ENCODE measurements at places on chromosomes 3 and 15.

GRCh38 chr3:197828-198491 lies 1.4 kb downstream of the CHL1 start:
- peak; percentile 53 for DNase-seq

GRCh38 chr3:67976663-67977062 lies 322.3 kb upstream of the SUCLG2 start:
- no peak for DNase-seq

GRCh38 chr3:42129014-42129953 lies 38.1 kb downstream of the TRAK1 start:
- DNase-seq: peak; percentile 74

DNA sequence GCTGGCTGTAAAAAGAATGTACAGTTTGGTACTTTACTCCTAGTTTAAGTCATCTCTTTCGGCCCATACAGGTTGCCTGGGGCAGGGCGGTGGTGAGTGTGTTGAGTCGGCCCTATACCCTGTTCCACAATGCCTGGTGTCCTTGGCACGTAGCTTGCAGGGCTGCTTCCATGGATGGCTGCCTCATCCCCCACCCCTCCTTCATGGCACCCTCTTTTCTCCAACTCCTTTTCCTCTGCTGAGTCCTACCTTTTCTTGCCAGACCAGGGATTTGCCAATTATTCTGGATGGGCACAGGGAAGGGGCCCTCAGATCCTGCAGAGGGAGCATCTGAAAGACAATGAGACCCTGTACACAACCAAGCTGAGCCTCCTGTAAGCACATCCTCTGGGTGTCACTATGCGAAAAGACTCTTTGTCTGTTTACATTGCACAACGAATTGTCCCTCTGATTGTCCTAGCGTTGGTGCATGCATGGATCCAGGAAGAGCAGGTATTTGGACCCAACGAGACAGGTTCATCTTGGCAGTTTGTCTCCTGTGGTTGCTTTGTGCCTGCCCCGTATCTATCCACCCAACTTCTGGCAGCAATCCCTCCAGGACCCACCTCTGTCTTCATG lies 73.6 kb upstream of the CGNL1 start:
- DNase-seq: no peak

DNA sequence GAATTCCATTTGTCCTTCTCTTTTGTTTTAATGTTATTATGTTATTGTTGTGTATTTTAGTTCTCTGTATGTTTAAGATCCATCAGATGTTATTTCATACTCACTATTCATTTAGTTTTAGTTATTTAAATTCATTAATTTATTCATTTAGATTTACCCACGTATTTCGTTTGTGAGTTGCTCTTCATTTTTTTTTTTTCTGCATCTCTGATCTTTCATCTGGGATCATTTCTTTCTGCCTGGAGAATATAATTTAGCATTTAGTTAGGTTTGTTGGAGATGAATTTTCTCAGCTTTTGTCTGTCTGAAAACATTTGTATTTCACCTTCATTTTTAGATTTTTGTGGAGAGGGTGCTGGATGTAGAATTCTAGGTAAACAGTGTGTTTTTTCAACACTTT lies 12.9 kb downstream of the NEO1 start:
- DNase-seq: no peak

GRCh38 chr15:38868326-38869114 lies 303.9 kb upstream of the RASGRP1 start:
- DNase-seq: peak; percentile 93

- DNase-seq: no peak
Measured at GRCh38 chr3:144263706-144264105, 292.1 kb downstream of the DIPK2A start.

GRCh38 chr3:179308001-179308400 lies 14.8 kb upstream of the ZNF639 start:
- DNase-seq: no peak

GRCh38 chr3:12644331-12644937 lies 19.5 kb downstream of the RAF1 start:
- no peak for DNase-seq

DNA sequence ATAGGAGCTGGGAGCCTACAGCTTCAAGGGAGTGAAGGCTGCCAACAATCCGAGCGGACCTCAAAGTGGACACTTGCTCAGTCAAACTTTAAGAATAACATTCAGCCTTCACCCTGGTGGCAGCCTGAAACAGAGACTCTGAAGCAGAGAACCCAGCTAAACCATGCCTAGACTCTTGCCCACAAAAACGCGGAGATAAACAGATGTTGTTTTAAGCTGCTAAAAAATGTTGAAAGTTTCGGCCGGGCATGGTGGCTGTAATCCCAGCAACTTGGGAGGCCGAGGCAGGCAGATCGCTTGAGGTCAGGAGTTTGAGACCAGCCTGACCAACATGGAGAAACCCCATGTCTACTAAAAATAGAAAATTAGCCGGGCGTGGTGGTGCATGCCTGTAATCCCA lies 29.8 kb upstream of the TRIM59 start:
- DNase-seq: no peak

DNA sequence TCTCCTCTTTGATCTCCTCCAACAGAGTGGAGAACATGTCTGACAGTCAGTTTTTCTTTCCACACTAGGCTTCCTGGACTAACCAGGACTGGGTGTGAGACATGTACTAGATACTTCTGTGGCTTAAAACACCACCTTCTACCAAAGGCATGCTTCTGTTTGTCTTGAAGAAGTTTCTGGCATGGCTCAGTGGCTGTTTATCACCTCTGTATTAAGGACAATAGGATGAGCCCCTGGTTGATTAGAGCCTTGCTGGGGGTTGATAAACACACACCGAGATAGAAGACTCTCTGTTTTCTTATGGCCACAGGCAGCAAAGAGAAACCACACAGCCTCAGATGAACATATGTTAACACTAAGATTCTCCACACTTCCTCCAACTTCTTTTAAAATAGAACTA lies 40.5 kb downstream of the SV2B start:
- no peak for DNase-seq

- peak; percentile 91 for DNase-seq
Measured at GRCh38 chr15:75776065-75776423, 63.4 kb upstream of the CSPG4 start.

DNA sequence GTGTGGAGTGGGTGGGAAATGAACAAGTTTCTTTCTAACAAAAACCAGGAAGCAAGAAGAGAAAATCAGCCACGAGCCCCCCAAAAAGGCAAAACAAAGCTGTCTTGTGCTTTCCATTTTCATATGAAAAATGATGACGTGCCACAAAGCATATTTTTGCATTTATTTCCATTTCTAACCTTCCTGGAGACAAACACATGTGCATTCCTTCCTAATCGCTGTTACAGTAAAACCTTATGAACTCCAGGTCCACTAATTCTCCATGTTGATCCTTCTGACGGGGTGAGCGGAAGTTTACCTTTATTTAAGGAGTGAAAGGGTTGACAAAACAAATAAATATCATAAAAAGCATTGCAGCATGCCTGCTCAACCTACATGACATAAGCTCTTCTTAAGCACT lies 211.5 kb downstream of the RORA start:
- no peak for DNase-seq

DNA sequence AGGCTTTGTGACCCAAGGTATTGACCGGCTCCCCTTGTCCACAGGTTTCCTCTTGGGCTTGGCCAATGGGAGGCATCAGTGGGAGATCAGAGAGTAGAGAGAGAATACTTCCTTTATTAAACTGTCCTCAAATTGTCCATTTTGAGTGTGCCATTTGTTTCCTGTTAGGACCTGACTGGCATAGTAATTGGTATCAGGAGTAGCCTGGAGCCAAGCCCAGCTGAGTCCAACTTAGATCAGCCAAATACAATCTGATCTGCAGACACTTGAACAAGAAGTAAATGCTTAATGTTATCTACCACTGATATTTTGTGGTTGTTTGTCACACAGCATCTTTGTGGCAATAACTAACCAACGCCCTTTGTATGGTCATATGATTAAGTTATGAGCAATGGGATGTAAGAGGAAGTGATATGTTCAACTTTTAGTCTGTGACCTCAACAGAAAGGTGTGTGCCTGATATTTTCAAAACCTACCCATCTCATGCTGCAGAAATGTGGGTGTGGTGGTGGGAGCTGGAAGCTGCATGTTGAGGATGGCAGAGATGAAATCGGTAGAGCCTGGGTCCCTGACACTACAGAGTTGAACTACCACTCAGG lies 13.3 kb downstream of the MYD88 start:
- peak; percentile 19 for DNase-seq

DNA sequence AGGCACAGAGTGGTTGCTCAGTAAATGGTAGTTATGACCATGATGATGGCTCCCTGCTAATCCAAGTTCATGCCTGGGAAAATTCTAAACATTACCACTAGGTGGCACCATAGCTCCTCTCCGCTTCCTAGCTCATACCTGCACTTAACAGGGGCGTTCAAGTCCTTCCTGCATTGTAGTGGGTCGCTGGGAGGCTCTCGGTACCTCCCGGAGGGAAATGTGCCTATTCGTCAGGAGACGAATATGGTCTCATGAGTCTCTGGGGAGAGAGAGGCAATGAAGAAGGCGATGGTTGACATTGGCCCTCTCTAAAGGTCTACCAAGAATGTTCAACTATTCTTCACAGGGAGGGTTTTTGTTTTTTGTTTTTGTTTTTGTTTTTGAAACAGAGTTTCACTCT lies 10.9 kb downstream of the MESP1 start:
- DNase-seq: peak; percentile 85

DNA sequence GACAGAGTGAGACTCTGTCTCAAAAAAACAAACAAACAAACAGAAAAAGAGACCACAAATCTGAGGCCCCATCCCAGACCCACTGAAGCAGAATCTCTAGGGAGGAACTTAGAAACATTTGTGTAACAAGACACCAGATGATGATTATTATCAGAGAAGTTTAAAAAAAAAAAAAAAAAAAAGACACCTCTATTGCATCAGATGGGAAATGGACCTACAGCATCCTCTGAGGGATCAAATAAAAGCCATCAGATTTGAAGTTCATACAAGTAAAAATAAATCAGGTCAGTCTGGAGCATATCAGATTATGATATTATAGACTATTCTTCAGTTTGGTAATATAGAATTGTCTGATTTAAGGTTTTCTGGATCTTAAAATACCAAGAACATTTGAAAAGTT lies 21.9 kb upstream of the LIPC start:
- no peak for DNase-seq

GRCh38 chr15:43702701-43703424 lies 9.2 kb downstream of the CKMT1A start:
- DNase-seq: peak; percentile 17

DNA sequence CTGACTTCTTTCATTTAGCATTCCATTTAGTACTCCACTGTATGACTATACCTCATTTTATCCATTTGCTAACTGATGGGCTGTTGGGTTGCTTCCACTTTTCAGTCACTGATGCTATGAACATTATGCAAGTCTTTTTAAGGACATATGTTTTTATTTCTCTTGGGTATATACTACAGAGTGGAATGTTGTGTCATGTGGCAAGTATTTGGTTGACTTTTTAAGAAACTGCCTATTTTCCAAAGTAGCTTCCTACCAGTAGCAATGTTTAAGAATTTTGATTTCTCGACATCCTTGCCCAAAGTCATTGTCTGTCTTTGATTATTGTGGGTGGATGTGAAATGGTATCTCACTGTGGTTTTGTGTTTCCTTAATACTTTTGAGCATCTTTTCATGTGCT lies 110.1 kb upstream of the TPM1 start:
- DNase-seq: no peak

GRCh38 chr15:67097930-67098740 lies 32.7 kb downstream of the SMAD3 start:
- DNase-seq: no peak

DNA sequence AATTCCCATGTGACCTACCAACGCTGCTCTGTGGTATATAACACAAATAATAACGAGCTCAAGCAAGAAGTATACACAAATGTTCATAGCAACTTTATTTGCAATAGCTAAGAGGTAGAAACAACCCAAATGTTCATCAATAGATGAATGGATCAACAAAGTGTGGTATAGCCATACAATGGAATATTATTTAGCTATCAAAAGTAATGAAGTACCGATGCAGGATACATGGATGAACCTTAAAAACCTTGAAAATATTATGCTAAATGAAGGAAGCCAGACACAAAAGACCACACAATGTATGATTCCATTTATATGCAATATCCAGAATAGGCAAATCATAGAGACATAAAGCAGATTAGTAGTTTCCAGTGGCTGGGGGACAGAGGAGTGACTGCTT lies 15.6 kb upstream of the FEM1B start:
- no peak for DNase-seq

DNA sequence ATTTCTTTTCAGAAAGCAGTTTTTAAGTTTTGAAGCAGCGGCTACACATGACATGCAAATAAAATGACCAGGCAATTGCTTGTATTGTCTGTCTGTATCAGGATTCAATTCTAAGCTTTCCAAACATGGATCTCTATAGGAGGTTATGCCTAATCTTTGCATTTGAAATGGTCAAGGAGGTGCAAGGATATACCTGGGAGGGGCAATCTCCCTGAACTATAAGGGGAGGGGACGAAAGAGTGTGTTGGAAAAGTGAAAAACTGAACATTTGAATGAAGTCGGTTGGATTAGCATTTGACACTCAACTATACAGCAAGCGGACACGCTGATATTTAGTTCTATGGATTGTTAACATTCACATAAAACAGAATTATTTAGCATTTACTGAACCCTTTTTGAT lies 11.7 kb downstream of the ROBO2 start:
- no peak for DNase-seq

DNA sequence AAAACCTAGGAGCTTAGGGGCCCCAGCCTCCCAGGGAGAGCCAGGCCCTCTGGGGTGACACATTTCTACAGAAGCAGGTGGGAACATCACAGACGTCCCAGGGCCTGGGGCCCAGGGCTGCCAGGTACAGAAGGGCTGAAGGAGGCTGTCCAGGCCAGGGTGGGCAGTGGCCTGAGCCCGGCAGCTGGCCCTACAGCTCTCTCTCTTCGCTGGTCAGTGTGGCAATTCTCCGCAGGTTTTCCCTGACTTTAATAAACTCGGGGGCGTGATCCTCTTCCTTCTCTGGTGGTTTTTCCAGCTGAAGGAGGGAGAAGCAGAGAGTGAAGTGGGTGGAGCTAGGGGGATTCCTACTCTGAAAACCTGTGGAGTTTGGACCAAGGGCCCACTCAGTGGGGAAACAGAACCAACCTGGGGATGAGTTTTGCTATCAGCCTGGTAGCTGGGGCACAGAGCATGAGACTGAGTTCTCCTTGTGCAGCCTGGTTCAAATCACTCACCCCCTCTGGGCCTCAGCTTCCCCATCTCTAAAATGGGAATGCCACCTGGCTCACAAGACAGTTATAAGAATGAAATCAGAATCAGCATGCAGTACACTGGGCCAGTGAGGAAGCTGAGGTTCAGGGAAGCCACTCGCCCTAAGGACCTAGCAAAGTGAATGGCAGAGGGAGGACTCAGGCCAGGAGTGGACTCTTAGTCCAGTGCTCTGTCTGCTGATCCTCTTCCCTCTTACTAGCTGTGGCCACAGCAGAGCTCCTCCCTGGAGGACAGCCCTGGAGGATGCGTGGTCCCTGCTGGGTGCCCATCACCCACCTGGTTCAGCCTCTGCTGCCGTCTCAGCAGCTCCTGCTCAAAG lies 10.6 kb downstream of the FAM107A start:
- peak; percentile 29 for DNase-seq

Measured in islet precursor cell (in vitro differentiated cells).